Suprapubic skin (tissue), 4 donors: ENCODE measurements at places on chromosomes 4 and X. TPM values are rescaled to one million over a fixed set of nuclear protein-coding genes. Genes with fewer than 3 reads are reported as not detected.

The SMPX gene
- not detected for total RNA-seq

The TET2 gene
- total RNA-seq, result 31.9 TPM

GRCh38 chr4:100106982-100107381 is 83.3 kb downstream of the DDIT4L start:
- DNase-seq, result no peak

- DNase-seq, result no peak
Observed at GRCh38 chr4:47640911-47641310, 155.8 kb downstream of the ATP10D start.
